ENCODE measurements at places on chromosomes 3 and 15.

GRCh38 chr15:45089712-45090373 lies 24.1 kb downstream of the DUOX2 start:
- DNase-seq = no peak
- H3K4me1 ChIP-seq = no peaks in the 10 kb centered on the region
- H3K27me3 ChIP-seq = peaks cover 27% of the 10 kb centered on the region
- H3K27ac ChIP-seq = no peak overlapping the region
- no peaks in the 10 kb centered on the region for H3K36me3 ChIP-seq

DNA sequence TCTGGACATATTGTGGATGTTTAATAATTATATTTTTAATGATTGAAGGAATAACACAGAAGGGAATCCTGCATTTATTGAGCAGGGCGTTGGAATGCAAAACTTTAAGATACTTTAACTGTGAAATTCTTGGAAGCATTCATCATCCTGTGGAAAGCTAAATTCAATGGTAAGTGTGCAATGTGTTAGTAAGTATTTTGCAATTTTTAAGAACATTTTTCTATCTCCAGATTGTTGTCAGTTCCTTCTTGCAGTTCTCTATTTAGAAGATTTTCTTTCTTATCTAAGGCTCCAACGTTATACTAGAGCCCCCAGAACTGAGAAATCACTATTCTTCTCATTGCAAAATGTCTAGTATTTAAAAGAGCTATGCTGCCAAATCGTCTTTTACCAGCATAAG lies 132.2 kb upstream of the TSC22D2 start:
- peaks cover 12% of the 10 kb centered on the region for H3K4me1 ChIP-seq
- H3K4me3 ChIP-seq = no peak overlapping the region
- 0 out of 2 replicates have a peak overlapping the region, but pooled peaks have one; percentile 0 for H3K27ac ChIP-seq
- no peaks in the 10 kb centered on the region for H3K36me3 ChIP-seq

DNA sequence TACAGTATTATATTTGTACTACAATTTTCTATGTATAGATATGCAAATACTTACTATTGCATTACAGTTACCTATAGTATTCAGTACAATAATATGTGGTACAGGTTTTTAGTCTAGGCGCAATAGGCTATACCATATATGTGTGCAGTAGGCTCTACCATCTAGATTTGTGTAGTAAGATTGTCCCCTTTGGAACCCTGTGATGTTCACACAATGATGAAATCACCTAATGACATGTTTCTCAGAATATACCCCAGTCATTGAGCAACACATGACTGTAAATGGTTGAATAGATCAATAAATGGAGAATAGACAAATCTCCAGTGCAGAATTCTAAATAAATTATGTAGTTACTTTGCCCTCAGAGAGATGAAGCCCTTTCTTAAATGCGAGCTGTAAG lies 17.6 kb upstream of the TMC3 start:
- no peak overlapping the region for H3K27ac ChIP-seq
- no peak for DNase-seq
- no peaks in the 10 kb centered on the region for H3K27me3 ChIP-seq
- no peaks in the 10 kb centered on the region for H3K4me1 ChIP-seq

DNA sequence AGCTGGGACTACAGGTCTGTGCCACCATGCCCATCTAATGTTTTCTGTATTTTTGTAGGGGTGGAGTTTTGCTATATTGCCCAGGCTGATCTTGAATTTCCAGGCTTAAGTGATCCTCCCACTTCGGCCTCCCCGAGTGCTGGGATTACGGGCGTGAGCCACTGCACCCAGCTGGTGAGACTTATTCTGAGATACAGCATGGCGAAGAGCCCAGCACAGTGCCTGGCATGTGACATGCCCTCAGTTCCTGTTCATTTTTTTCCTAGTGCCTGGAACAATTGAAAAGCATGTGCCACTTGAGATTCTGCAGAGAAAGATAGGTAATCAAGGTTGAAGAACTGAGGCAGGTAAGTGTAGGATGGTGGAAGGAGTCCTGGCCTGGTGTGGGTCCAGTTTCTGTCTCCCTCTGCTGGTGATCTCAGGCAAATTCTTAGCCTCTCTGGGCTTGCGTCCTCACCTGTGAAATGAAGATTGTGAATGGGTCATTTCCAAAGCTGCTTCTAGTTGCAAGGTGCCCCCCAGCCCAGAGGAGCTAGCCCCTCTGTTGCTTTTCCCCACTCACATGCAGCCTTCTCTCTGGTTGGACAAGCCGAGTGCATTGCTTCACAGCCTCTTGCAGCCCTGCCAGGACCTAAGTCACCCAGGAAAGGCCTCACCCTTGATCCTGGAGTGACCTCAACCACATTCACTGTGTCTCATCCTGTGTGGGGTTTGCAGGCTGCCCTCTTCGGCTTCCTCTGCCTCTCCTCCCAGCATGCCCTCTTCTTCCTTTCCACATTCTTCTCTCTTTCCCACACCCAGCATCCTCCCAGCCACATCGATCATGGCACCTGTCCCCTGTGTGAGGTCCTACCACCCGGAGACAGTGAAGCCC lies 4.3 kb upstream of the RHCG start:
- no peak overlapping the region for H3K4me3 ChIP-seq
- no peaks in the 10 kb centered on the region for H3K36me3 ChIP-seq
- peaks cover 69% of the 10 kb centered on the region for H3K27me3 ChIP-seq
- H3K27ac ChIP-seq = no peak overlapping the region

- no peaks in the 10 kb centered on the region for H3K4me1 ChIP-seq
- no peak overlapping the region for H3K4me3 ChIP-seq
- H3K36me3 ChIP-seq = no peaks in the 10 kb centered on the region
- no peak for DNase-seq
Measured at GRCh38 chr3:13715961-13716360, 163.9 kb downstream of the WNT7A start.

DNA sequence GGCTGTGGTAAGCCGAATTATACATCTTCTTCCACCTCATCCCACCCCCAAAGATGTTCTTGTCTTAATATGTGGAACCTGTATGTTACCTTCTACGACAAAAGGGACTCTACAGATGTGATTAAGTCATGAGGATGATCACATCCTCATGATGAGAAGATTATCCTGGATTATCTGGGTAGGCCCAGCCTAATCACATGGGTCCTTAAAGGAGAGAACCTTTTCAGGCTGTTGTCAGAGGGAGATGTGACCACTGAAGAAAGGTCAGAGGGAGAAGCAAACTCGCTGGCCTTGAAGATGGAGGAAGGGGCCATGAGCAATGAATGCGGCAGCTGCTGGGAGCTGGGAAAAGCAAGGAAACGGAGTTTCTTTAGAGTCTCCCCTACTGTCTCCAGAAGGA lies 12.9 kb upstream of the SCG3 start:
- no peaks in the 10 kb centered on the region for H3K36me3 ChIP-seq
- H3K27me3 ChIP-seq = peaks cover 16% of the 10 kb centered on the region
- no peak overlapping the region for H3K4me3 ChIP-seq
- no peak overlapping the region for H3K27ac ChIP-seq

GRCh38 chr15:101115786-101116680 lies 135.8 kb downstream of the CHSY1 start:
- no peaks in the 10 kb centered on the region for H3K36me3 ChIP-seq
- peak; percentile 86 for DNase-seq
- H3K27ac ChIP-seq = peak overlapping the region; percentile 77
- H3K4me3 ChIP-seq = no peak overlapping the region
- no peaks in the 10 kb centered on the region for H3K27me3 ChIP-seq
- peaks cover 17% of the 10 kb centered on the region for H3K4me1 ChIP-seq

DNA sequence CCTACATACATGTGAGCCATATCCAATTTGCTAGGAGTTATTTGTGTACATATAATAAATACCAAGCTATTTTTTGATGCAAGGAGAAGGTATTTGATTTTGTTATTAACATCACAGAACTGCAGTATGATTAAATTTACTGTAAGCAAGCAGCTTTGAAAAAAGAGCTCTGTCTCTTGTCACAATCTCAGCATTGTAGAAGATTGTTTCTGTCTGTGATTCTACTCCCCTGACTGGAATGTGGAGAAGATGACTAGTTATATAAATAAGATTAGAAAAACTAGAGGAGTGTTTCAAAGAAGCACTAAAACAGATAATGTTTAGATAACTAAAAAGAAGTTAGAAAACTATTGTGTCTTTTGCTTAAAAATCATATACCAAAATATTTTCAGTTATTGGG lies 17.1 kb upstream of the DCBLD2 start:
- DNase-seq = peak; percentile 33
- H3K27ac ChIP-seq = no peak overlapping the region
- peaks cover 44% of the 10 kb centered on the region for H3K4me1 ChIP-seq
- H3K27me3 ChIP-seq = no peaks in the 10 kb centered on the region

GRCh38 chr3:186530415-186530814 lies 13.8 kb downstream of the CRYGS start:
- peaks cover 22% of the 10 kb centered on the region for H3K27me3 ChIP-seq
- no peak for DNase-seq
- H3K36me3 ChIP-seq = no peaks in the 10 kb centered on the region

- H3K27me3 ChIP-seq = no peaks in the 10 kb centered on the region
- H3K36me3 ChIP-seq = no peaks in the 10 kb centered on the region
- peak overlapping the region; percentile 84 for H3K4me3 ChIP-seq
- DNase-seq = peak; percentile 81
- H3K4me1 ChIP-seq = peaks cover 17% of the 10 kb centered on the region
- peak overlapping the region; percentile 73 for H3K27ac ChIP-seq
Measured at GRCh38 chr3:197749315-197749600, 425 bp upstream of the FYTTD1 start.

DNA sequence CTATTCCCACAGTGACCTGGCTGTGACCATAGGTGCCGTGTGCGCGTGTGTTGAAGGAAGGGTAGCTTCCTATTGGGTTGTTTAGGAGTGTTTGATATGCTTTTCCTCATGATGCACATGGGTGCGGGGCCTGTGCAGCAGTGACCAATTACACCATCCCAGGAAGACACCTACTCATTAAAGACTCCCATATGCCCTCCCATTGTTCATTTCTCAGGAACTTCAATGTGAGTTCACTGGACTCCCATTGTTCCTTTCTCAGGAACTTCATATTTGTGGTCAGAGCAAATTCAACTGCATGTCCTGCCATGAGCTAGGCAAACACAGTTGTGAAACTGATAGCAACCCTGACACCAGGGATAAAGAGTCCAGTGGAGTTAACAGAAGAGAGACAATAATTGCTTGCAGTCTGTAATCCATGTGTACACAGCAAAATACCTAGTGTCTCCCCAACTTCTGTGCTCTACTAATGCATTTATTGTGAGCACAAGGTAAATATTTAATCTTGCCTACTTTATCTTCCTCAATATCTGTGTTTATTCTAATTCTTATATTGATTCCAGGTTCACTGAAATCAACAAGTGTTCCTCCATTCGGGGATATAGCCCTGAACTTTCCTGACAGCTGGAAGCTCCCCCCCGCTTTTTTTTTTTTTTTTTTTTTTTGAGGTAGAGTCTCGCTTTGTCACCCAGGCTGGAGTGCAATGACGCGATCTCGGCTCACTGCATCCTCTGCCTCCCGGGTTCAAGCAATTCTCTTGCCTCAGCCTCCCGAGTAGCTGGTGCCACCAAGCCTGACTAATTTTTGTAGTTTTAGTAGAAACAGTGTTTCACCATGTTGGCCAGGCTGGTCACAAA lies 57.5 kb upstream of the GCNT3 start:
- H3K4me1 ChIP-seq = peaks cover 9% of the 10 kb centered on the region
- no peaks in the 10 kb centered on the region for H3K36me3 ChIP-seq
- no peak overlapping the region for H3K4me3 ChIP-seq
- no peaks in the 10 kb centered on the region for H3K27me3 ChIP-seq
- peak; percentile 76 for DNase-seq

DNA sequence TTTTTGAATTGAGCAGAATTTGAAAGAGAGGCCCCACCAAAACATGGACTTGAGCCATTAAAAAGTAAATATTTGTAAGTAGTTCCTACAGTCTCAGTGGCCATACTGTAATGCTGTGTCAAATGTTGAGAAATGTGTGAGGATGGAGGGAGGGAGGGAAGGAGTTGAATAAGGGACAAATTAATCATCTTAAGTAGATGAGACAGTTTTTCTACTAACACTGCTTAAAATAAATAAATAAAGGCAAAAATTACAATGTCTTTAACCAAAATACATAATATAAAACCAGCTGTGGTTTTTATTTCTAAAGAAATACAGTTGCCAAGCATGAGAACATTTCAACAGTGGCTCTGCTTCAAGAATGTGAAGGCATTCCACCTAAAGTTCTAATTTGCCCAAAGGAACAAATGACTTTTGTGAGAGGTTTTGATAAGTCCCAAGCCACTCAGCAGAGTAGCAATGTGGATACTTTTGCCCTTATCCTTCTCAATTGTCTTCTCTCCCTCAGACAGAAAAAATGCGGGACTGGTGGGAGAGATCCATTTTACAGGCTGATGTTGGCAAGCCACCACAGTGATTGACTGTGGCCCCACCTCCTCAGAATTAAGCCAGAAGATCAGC lies 427.0 kb upstream of the RARB start:
- no peak overlapping the region for H3K4me3 ChIP-seq
- no peaks in the 10 kb centered on the region for H3K4me1 ChIP-seq
- DNase-seq = no peak
- H3K27ac ChIP-seq = no peak overlapping the region

DNA sequence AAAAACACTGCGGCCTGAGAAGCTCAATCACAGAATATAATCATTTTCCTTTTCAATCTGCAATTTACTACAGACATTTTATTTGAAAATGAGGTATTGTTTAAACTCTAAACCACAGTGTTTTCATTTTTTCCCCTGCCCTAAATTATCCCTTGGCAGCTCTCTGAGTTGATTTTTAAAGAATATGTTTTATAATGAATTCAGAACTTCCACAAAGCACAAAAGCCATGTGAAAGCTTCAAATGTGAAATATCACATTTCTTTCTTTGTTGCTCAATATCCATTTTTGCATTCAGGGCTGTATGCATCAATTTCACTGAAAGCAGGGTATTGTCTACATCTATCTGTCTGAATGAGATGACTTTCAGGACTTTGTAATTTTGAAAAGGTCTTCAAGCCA lies 813.6 kb upstream of the ALCAM start:
- H3K4me3 ChIP-seq = no peak overlapping the region
- H3K27me3 ChIP-seq = no peaks in the 10 kb centered on the region
- no peak overlapping the region for H3K27ac ChIP-seq
- no peaks in the 10 kb centered on the region for H3K36me3 ChIP-seq

- no peaks in the 10 kb centered on the region for H3K36me3 ChIP-seq
- H3K27ac ChIP-seq = peak overlapping the region; percentile 48
- no peaks in the 10 kb centered on the region for H3K27me3 ChIP-seq
- peaks cover 75% of the 10 kb centered on the region for H3K4me1 ChIP-seq
- H3K4me3 ChIP-seq = no peak overlapping the region
Measured at GRCh38 chr15:66763186-66764071, 61.4 kb downstream of the SMAD6 start.

DNA sequence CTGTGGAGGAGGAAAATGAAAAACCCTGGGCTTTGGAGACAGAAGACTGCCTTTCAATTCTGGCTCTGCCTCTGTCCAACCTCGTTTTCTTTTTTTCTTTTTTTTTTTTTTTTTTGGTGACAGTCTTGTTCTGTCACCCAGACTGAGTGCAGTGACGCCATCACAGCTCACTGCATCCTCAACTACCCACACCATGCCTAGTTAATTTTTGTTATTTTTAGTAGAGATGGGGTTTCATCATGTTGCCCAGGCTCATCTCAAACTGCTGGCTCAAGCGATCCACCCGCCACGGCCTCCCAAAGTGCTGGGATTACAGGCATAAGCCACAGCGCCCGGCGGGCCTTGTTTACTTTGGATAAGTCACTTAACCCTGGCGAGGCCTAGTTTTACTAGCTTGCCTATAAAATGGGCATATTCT lies 66.3 kb upstream of the SLC25A26 start:
- peaks cover 9% of the 10 kb centered on the region for H3K4me1 ChIP-seq
- no peaks in the 10 kb centered on the region for H3K36me3 ChIP-seq
- no peak overlapping the region for H3K27ac ChIP-seq
- H3K4me3 ChIP-seq = peak overlapping the region; percentile 75
- no peaks in the 10 kb centered on the region for H3K27me3 ChIP-seq

GRCh38 chr15:75483106-75483505 lies 31.6 kb upstream of the SIN3A start:
- no peaks in the 10 kb centered on the region for H3K27me3 ChIP-seq
- H3K27ac ChIP-seq = no peak overlapping the region
- no peaks in the 10 kb centered on the region for H3K4me1 ChIP-seq
- DNase-seq = no peak
